ENCODE measurements at places on chromosomes 7 and 10. TPM values are rescaled to one million over a fixed set of nuclear protein-coding genes. Genes with fewer than 3 reads are reported as not detected.
A peak's percentile ranks its signal among the peaks of the same experiment; 100 is the strongest.

DNA sequence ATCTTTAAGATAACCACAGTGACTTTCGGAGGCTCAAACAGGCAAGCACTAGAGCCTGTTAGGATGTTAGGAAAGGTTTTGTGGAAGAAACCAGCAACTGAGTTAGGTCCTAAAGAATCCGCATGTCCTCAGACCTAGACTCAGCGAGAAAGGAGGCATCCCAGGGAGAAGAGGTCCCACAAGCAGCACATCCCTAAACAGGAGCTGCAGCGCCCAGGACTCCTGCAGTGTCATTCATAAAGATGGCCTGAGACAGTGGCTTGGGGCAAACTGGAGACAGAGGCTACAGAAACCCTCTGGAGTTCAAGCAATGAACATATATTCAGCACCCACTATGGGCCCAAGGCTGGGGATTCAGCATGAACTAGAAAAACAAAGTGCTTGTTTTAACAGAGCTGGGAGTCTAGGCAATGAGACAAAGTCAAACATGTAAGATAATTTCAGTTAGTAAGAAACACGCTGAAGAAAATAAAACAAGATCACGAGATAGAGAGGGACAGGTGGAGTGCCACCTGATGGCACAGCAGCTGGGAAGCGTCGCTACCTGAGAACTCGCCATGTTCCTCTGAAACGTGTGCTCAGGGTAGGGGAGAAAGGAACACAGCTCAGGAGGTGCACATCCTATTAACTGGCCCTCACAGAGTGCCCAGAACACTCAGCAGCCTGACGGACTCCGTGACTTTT, 48.1 kb downstream of the PARD3 start:
- no peak overlapping the region for H3K27ac ChIP-seq
- H3K4me3 ChIP-seq = no peak overlapping the region
- H3K4me1 ChIP-seq = peaks cover 6% of the 10 kb centered on the region
- no peak for DNase-seq
- H3K27me3 ChIP-seq = no peaks in the 10 kb centered on the region

DNA sequence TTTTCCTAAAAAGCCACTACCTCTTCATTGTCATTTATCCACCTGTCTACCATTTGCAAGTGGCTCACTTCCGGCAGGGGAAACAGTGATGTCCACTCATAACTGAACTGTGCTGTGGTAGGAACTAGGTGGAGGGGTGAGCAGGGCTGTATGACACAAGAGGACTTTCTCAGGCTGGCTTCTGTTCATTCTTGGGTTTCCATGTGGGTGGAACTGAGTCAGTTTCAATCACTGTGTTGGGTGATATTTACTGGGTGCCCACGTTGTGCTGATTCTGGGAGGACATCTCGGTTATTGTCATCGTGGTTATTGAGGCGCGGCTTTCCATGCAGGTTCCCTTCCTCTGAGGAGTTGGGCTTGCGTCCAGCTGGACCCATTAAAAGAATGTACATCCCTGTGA, 38.8 kb downstream of the RAMP3 start:
- no peak overlapping the region for H3K4me3 ChIP-seq
- no peaks in the 10 kb centered on the region for H3K27me3 ChIP-seq
- no peaks in the 10 kb centered on the region for H3K4me1 ChIP-seq
- H3K36me3 ChIP-seq = no peaks in the 10 kb centered on the region

DNA sequence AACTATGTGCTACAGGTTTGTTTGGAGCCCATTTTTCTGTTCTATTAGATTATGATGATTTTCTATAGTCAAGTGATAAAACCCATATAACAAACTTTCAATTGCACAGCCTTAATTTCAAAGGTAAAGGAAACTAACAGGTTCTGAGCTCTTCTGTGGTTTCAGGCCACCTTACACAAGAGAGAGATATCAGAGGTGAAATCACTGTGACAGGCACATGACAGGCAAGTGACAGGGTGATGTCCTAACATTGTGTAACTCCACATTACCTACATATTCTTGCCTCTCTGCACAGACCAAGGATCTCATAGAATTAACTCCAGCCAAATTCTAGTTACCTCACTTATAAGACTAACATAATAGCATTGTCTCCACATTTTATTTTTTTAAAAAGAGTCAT, 35.0 kb downstream of the ZNF22 start:
- H3K27ac ChIP-seq = no peak overlapping the region
- H3K4me3 ChIP-seq = no peak overlapping the region
- no peaks in the 10 kb centered on the region for H3K27me3 ChIP-seq

GRCh38 chr7:154698726-154699291, 304.1 kb downstream of the PAXIP1 start:
- H3K27me3 ChIP-seq = no peaks in the 10 kb centered on the region
- H3K36me3 ChIP-seq = peaks cover 2% of the 10 kb centered on the region
- H3K4me3 ChIP-seq = no peak overlapping the region
- DNase-seq = peak; percentile 81
- H3K27ac ChIP-seq = no peak overlapping the region

The SERPINE1 gene
- total RNA-seq = 13.0 TPM

- no peaks in the 10 kb centered on the region for H3K36me3 ChIP-seq
- no peak for DNase-seq
- H3K27ac ChIP-seq = no peak overlapping the region
Measured at GRCh38 chr10:118041316-118041715, 5.4 kb downstream of the RAB11FIP2 start.

DNA sequence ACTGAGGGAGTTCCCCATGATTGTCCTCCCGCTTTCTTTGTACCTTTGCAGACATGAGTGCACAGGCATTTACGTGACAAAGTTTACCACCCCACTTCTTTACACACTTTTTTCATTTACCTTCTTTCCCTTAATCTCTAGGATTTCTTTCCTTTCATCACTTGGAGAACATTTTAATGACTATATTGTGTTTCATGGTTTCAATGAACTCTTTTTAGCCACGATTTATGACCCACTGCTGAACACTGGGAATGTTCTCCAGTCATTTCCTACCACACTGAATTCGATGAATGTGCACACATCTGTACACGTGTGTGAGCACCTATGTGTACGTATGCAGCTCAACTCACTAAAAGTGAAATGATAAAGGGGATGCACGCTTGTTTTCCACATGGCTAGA, 371.7 kb upstream of the IGFBP3 start:
- peaks cover 13% of the 10 kb centered on the region for H3K36me3 ChIP-seq
- no peak for DNase-seq
- H3K4me3 ChIP-seq = no peak overlapping the region
- H3K27ac ChIP-seq = no peak overlapping the region
- H3K27me3 ChIP-seq = no peaks in the 10 kb centered on the region

Measured in H9 (cell line).